Activated T-helper 1 cell treated with anti-CD3 and anti-CD28 coated beads, Interleukin-12 subunit alpha, Interleukin-12 subunit beta, Interleukin-2, Interleukin-4 antibody, amounts not matched to agents 30 ng/mL and 10 ng/mL and 1 ng/mL, durations not matched to agents 14 hours and 24 hours and 36 hours (primary cell): ENCODE measurements at places on chromosomes 6 and 20. TPM values are rescaled to one million over a fixed set of nuclear protein-coding genes. Genes with fewer than 3 reads are reported as not detected.

GRCh38 chr6:11744753-11745152 lies 33.9 kb downstream of the ADTRP start:
- DNase-seq = no peak

DNA sequence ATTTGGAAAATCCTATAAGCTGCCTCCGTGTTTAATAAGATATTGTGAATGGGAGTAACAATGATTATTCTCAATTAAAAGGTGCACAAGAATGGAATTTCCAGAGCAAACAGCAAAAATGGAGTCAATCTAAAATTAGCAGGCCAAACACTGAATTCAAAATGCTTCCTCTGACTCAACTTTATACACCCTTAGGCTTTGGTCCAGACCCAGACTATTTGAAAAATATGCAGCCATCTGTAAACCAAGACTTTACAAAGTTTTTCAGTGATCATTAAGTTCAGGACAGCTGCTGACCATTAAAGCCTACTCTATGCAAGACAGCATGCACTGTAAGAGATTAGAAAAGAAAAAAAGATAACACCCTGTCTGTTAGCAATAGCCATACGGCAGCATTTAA lies 39.4 kb upstream of the CCN6 start:
- DNase-seq = no peak

DNA sequence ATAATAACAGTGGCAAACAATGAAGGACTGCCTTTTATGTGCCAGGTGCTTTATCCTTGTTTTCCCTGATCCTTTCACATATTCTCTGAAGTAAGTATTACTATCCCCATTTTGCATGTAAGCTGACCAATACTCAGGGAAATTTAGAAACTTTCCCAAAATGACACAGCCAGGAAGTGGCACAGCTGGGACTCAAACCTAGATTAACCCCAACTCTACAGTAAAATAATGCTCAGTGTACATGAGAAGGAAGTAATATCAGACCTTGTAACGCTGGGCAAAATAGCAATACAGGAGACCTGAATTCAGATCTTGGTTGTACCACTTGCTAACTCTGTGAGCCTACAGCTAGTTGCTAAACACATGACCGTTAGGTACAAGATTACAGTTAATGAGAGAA lies 26.8 kb upstream of the NRSN1 start:
- no peak for DNase-seq

- no peak for DNase-seq
These were observed 85.3 kb downstream of the SIM1 start for GRCh38 chr6:100379386-100379785.

MYMX gene
- not detected in 2 replicates for total RNA-seq

DNA sequence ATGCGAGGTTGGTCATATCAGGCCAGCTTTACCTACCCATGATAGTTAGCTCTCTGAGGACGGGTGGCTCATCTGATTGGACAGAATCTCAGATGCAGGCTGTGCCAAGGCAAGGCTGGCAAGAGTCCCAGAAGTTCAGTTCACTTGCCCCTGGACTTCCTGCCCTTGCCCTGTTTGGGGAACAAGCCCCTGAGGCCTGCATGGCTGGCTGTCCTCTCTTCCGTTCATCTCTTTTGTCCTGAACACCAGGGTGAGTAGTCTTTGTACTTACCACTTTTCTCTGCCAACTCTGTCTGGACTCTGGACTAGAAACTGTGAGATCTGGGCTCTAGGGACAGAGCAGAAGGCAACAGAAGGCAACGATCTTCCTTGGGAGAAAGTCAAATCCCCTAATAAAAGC lies 769.9 kb downstream of the QKI start:
- no peak for DNase-seq

DNA sequence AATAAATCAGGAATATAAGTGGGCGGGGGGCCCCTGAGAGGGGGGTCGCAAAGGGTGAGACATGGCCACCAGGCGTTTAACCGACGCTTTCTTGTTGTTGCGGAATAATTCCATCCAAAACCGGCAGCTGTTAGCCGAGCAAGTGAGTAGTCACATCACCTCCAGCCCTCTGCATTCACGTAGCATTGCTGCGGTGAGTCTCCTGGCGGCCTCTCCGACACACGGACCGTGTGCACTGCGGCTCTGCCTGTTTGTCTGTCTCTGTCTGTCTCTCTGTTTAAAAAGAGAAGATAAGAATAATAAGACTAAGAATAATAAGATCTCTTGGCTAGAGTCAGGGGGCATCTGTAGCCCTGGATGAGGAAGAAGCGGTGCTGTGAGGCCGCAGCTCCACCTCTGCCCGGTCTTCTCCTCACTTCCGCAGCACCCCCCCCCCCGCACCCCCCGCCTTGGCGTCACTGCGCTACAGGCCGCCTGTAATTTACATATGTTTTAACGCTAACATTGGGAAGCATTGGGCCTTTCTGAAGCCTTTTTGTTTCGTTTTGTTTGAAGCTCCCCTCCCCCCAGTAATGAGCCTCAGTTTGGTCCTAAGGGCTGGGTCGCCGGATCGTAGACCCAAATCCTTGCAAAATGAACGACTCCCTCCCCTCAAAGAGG lies 993 bp downstream of the STX16 start:
- DNase-seq = peak; percentile 65

- DNase-seq = no peak
These were observed 1.8 kb upstream of the LRRC73 start for GRCh38 chr6:43511824-43512415.

NAPB gene
- 14.0 and 15.5 TPM in 2 replicates for total RNA-seq

SEMG1 gene
- total RNA-seq = not detected in 2 replicates

GRCh38 chr6:124028117-124028516 lies 224.5 kb downstream of the NKAIN2 start:
- no peak for DNase-seq

OR14J1 gene
- total RNA-seq = not detected in 2 replicates

- DNase-seq = no peak
These were observed 603.1 kb downstream of the HACE1 start for GRCh38 chr6:104256646-104257045.

FAM120B gene
- total RNA-seq = 18.4 TPM in 2 replicates

ZFP57 gene
- 2.4 and 2.7 TPM in 2 replicates for total RNA-seq
